ENCODE measurements at places on chromosomes 7 and 10.

GRCh38 chr10:91672021-91672608 is 39.2 kb upstream of the PPP1R3C start:
- no peak for DNase-seq

- no peak for DNase-seq
These were observed 48.6 kb downstream of the NCAPG2 start for GRCh38 chr7:158655931-158656441.

DNA sequence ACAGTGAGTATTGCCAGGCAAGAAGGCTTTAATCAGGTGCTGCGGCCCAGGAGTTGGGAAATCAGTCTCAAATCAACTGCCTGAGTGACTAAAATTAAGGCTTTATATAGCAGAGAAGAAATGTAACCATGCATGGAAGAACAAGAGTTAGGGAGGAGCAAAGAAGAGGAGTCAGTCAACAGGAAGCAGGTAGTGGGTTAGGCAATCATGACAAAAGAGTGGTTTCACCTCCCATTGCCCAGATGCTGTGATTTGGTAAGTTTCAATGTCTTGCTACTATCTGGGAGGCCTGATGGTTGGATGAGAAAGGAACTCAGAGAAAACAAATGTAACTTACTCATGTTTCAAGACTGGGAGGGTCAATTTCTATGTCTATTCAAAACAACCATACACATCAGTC is 998.3 kb downstream of the GATA3 start:
- no peak for DNase-seq

DNA sequence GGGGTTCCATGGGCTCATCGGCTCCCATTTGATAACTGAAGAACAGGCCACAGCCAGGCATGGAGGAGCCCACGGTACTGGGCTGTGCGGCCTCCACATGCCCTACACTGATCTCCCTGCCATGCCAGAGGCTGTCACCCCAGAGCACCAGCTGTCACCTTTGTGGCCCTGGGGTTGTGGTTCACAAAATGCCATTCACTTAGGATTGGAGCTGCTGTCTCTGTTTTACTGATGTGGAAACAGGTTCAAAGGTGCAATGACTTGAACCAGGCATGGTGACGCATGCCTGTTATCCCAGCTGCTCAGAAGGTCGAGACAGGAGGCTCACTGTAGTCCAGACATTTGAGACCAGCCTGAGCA is 4.3 kb upstream of the UPK3B start:
- DNase-seq = no peak

DNA sequence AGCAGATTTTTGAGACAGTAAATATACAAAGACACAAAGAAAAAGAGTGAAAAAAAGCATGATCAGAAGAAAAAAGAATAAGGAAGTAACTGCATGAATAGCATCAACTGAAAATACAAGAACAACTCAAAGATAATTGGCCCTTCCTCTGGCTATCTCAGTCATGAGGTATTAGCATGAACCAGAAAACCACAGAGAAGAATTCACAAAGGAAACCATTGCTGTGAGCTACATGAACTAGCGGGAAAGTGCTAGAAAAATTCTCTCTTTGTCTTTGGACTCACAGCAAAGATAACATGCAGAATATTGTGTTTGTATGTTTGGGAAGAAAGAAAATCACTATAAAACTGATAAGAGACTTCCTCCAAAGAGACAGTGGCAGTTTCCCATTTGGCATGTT is 82.9 kb downstream of the SORCS1 start:
- DNase-seq = no peak

- peak; percentile 99 for DNase-seq
These were observed at the start of gene MGMT for GRCh38 chr10:129466703-129467358. MGMT (plus strand) TSS chr10:129467241.

- no peak for DNase-seq
These were observed 40.0 kb upstream of the SRI start for GRCh38 chr7:88259656-88260380.

DNA sequence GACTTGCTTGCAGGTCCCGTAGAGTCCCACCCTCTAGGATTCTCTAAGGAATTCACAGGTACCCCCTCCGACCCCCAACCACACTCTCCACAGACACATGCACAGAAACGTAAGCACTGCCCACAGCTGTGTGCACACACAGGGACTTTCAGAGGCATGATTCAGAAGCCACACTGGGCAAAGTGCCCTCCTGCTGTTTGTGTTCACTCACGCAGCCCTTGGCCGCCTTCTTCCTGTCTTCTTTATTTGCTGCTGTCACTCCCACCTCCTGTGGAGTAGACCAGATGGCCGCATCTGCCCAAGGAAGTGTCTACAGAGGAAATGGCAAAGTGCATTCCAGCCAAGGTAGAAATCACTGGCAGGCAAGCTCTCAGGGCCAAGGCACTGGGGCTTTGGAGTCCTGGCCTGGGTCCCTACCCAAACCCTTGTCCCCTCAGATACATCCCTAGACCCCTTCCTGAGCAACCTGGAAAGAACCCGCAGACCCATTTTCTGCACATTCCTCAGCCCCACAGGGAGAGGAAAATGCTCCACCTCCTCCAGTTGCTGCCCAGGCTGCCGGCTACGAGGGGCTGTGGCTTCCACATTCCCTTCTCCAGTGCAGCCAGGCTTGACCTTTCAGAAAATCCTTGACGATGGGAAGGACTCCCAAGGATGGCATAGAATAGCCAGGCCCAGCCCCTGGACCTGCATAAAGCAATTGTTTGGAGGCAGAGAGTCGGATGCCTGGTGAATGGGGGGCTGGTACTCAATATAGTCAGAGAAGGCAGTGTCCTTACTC is 21.6 kb upstream of the GIMAP8 start:
- DNase-seq = no peak

GRCh38 chr10:95783741-95784140 is 27.8 kb downstream of the ENTPD1 start:
- no peak for DNase-seq

GRCh38 chr10:133087045-133087678 is 562 bp upstream of the ADGRA1 start:
- DNase-seq = no peak

DNA sequence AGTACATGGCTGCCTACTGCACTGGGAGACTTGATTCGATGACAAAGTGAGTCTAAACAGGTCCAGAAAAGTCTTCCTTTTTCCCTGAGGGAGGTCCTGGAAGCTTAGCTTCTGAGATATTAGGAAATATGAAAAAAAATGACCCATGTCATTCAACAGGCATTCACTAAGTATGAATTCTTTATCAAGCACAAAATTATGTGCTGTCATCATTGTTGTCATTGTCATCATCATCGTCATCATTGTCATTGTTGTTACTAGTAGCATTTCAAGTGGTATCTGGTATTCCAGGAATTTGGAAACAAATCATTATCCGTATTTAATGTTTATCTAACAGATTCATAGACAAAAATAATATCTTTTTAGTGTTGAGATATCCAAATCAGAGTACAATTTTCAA is 49.7 kb upstream of the HECTD2 start:
- DNase-seq = no peak

DNA sequence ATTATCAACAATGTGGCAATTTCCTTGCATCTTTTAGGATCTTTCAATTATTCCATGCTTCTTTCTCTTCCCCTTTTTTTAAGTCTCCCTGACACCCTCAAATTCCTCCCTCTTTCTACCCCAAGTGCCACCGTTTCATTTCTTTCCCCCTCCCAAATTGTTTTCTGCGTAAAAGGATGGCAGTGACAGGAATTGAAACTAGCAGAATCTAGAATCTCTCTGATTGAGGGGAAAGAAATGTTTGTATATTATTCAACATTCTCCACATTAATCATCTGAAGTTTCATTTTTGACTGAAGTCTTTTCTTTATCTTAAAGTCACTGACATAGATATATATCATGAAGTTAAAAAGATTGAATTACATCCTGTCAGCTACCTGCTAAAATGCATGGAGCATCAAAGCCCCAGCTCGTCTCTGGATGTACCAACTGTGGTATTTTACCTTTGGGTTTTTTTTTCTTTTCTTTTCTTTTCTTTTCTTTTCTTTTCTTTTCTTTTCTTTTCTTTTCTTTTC is 633.5 kb downstream of the SORCS3 start:
- DNase-seq = no peak

DNA sequence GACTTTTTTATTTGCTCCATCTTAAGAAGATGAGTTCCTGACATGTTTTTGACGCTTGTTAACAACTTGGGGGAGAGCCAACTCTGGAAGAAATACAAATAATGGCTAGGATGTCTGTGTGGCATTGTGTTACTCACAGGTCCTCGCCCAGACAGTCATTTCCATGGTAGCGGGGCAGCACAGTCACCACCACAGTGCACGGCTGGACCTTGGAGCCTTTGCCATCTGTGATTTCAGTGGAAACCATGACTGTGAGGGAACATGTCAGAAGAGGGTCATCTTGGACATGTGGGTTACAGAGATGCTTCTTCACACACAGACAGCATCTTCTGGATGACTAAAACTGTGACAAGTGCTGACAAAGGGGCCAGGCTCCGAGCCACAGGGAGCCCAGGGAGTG is 74.5 kb downstream of the PKD1L1 start:
- DNase-seq = no peak

GRCh38 chr10:115882021-115882420 is 391.0 kb downstream of the GFRA1 start:
- no peak for DNase-seq

- DNase-seq = no peak
These were observed 28.4 kb downstream of the RBM20 start for GRCh38 chr10:110672580-110672919.

DNA sequence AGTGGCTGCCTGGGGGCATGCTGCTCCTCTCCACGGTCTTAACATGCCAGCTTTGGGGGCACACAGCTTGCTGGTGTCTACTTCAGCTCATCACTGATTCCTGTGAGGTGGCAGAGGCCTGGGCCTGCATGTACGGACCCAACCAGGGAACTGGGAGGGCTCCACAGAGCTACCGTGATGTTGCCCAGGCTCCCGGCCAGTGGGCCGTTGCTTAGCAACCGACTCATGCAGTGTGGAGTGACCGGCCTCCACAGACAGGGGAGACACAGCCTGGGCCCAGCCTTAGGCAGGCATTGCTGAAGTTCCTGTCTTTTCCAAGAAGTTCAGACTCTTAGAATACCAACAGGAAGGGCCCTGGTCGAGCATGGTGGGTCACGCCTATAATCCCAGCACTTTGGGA is 25.8 kb upstream of the SH2B2 start:
- DNase-seq = no peak

DNA sequence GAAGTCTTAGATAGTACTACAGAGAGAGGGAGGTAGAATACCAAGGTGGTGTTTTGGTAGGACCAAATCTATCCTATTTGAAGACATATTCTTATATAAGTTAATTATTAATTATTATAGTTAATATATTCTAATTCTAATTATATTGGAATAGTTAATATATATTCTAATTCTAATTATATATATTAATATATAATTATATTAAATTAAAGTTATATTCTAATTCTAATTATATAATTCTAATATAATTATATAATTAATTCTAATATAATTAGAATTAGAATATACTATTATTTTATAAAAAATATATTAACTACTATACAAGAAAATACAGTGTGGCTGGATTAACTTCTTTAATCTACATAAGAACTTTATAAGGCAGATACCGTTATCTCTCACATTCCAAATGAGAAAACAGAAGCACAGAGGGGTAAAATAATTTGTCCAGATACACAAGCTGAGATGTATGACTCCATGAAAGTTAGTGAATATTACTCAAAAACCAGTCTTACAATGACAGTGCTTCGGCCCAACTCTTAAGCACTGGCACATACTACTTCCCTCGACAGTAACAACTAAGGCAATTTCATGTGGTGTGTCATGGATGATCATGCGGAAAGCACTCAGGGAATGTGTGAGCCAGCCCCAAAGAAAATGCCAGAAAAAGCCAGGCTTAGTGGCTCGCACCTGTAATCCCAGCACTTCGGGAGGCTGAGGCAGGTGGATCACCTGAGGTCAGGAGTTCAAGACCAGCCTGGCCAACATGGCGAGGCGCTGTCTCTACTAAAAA is 42.6 kb downstream of the TYW1B start:
- DNase-seq = no peak

- DNase-seq = no peak
These were observed 445.1 kb upstream of the ZMIZ1 start for GRCh38 chr10:78623578-78624215.

GRCh38 chr7:99558306-99559174 is at the start of gene ZNF655:
ZNF655 (plus strand) TSS chr7:99558642; CDS start chr7:99560560, 1,918 bp downstream.
- peak; percentile 87 for DNase-seq

DNA sequence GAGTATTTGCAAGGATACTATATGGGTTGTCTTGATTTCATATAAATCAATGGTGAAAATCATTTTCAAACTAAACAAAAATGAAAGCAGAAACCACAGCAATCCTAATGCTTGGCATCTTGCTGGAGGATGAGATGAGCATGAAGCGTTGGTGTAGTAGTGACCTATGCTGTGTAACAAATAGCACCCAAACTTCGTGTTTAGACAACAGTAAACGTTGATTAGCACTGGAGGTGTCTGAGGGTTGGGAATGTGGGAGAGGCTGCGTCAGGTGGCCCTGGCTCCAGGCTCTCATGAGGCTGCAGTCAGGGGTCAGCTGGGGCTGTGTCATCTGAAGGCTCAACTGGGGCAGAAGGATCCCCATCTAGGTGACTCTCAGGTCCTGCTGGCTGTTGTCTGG is 67.8 kb downstream of the MICALL2 start:
- DNase-seq = no peak

DNA sequence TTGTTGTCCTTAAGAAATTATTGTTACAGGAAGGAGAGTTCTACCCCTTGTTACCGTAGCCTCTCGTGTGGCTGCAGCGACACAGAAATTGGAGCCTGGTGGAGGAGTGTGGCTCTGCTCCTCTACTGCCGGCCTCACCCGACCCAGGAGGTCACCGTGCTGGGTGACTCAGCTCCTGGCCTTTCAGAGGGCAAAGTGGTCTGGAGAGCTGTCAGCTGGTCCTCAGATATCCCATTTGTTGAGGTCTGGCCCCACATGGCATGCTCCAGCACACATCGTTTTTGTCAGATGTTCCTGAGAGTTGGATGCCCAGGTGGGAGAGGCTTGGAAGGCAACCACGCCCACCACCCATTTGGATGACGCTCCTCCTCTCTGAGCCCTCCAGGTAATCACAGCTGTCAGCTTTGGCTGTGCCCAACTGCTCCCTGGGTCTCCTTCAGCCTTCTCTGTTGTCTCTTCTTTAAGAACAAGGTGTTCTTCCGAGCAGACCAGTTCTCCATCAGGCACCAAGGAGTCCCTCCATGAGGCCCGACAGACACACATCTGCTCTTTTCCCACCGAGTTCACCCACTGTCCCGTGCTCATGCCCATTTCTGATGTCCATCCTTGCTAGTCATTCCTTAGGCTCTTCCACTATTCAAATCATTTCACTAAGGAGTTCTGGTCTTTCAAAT is 80.3 kb downstream of the RAMP3 start:
- no peak for DNase-seq

DNA sequence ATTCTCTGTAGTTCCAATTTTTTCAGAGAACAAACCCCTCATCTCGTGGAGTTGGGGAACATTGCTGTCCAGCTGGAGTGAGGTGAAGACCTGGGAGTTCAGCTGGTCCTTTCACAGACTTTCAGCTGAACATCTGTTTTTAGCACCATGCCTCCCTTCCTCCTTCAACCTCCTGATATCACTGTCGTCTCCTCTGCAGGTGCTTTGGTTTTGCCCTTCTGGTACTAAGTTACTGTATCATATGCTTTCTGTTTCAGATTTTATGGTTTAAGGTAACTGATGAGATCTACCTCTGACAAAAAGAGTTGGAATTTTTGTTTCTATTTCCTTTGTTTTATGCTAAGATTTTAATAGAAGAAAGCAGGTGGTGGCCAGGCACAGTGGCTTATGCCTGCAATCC is 102.9 kb downstream of the ZNF438 start:
- DNase-seq = no peak
